ENCODE measurements at places on chromosomes 2 and 18.
A peak's percentile ranks its signal among the peaks of the same experiment; 100 is the strongest.

- DNase-seq = no peak
Measured at GRCh38 chr18:77361382-77361781, 111.7 kb downstream of the GALR1 start.

- no peak for DNase-seq
Measured at GRCh38 chr2:18834341-18834740, 245.0 kb upstream of the NT5C1B start.

DNA sequence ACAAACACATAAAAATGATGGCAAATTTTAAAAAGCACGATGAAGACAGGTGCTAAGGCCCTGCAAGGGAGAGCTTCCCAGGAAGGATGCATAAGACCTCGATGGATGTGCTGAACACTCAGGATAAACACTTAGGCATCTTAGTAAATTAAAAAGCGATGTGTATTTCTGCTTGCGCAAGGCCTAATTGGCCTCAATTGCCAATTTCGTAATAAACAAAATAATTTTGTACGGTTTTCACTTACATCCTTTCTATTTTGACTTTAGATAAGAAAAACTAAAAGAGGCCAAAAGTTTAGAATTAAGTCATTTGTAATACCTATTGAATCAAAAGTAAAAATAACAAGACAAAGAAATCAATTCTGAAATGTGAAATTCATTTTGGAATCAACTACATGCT, 189.1 kb downstream of the TCF4 start:
- DNase-seq = no peak

DNA sequence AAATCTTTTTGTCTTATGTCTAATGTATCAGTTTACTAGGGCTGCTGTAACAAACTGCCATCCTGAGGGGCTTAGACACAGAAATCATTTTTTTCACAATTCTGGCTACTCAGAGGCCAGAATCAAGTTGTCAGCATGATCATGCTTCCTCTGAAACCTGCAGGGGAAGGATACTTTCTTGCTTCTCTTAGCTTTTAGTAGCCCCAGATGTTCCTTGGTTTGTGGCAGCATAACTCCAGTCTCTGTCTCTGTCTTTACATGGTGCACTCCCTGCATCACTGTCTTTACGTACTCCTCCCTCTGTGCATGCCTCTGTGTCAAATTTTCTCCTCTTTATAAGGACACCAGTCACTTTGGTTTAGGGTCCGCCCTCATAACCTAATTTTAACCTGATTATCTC, 2.0 kb upstream of the SCN3A start:
- no peak for DNase-seq

DNA sequence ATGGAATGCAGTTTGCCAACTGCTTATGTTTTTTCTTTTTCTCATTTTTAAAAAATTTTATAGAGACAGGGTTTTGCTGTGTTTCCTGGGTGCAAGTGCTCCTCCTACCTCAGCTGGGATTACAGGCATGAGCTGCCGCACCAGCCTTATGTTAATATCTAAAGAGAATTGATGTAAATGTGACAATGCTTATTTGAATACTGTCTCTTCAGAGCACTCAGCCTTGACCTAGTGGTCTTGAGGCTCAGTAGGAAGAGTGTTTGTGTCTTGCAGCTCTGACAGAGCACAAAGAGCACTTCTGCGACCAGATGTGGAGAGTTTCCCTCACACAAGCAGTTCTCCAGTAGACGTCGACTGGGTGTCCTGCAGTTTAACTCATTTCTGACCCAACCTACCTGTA, 55.3 kb downstream of the ARHGEF4 start:
- no peak for DNase-seq

DNA sequence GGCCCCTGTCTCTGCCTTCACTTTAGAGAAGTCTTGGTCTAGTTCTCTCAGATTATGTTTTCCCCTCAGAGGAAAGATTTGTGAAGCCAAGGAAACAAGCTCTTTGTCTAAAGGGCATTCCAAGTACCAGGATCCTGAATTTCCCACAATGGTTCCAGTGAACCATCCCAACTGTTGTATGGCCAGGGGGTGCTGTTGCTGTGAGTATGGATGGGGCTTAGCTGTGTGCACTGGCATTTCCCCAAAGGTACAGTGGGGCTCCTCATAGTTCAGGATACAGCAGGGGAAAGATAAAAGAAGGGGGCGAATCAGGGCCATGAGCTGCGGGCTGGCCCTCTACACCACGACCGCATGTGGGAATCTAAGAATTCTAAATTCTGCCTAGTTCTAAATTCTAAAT, 1154.0 kb upstream of the FANCL start:
- DNase-seq = no peak

- no peak for DNase-seq
Measured at GRCh38 chr2:48991415-48992131, 162.7 kb downstream of the FSHR start.

DNA sequence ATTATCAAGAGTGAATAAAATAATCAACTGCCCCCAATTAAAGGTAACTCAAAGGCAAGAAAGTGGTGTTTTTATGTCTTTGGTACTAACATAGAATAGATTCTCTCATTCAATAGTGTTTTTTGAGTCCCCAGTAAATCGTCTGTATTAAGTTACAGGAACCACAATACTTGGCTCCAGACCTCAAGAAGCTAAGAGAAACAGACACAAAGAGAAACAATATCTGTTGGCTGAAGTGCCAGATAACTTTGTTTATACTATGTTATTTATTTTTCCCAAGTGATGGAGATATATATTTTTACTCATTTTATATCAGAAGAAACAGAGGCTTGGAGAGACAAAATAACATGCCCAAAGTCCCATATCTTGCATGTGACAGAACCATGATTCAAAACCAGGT, 201.7 kb upstream of the HNRNPA3 start:
- no peak for DNase-seq

GRCh38 chr18:36307513-36307912, 10.0 kb downstream of the FHOD3 start:
- no peak for DNase-seq

GRCh38 chr2:54613386-54613785, 110.1 kb upstream of the EML6 start:
- DNase-seq = no peak

- peak; percentile 34 for DNase-seq
Measured at GRCh38 chr2:37730037-37730818, 58.8 kb upstream of the CDC42EP3 start.

- no peak for DNase-seq
Measured at GRCh38 chr18:33804258-33804657, 226.2 kb downstream of the ASXL3 start.

- DNase-seq = no peak
Measured at GRCh38 chr2:55585451-55586080, 31.9 kb downstream of the PPP4R3B start.

DNA sequence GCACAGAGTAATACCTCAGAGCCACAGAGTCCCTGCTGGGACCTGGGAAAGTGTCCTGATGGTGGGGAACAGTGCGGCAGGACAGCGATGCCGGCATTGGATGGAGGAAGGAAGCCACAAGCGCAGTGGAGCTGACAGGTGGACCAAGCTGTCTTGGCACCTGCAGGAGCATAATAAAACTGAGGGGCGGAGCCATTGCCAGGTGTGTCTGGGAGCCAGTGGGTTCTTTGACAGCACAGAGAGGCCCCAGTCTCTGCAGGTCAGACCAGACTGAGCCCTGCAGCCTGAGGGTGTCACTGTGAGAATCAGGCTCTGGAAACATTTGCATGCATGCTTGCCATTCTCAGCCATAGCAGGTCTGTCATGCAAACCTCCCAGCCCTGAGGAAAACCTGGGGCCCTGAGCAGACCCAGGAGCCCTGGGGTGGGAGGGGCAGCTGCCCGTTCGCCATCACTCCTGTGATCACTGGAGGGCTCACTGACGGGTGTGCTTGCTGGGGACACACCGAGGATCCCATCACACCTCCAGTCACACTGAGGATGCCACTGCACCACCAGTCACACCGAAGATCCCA, 210.5 kb upstream of the HDAC4 start:
- no peak for DNase-seq

DNA sequence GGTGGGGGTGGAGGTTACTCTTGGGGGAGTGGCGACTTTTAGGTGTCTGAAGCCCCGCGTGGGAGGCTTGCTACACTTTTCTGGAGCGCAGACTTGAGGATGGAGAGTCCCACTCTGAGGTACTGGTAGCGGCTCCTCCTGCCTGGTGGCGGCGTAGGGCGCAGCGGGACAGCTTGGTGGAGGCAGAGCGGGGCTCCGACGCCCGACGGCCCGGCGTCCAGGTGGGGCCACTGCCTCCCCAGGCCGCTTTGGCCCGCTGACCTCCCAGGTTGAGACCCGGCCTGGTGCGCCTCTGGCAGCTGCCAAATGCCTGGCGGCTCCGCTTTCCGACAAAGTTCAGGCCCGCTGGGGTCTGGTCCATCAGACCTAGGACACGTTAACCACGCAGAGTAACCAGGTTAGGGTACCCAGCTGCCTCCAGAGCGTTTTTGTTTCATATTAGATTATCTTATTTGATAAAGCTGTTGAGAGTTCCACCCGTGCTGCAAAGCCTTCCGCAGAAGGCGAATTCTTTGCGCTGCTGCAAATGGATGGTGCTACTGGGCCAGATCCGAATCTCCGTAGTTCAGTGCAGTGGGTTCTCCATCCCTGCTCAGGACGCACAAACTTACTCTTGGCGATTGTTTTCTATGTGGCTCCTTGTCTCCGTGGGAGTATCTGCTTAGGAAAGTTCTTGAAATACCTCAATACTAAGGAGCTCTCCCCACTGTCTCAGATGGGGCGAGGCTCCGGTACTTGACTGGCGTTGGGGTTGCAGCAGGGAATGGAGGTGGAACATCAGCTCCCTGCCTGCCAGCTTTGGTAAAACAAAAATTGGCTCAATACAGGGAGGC, 405.9 kb downstream of the XIRP2 start:
- DNase-seq = no peak

DNA sequence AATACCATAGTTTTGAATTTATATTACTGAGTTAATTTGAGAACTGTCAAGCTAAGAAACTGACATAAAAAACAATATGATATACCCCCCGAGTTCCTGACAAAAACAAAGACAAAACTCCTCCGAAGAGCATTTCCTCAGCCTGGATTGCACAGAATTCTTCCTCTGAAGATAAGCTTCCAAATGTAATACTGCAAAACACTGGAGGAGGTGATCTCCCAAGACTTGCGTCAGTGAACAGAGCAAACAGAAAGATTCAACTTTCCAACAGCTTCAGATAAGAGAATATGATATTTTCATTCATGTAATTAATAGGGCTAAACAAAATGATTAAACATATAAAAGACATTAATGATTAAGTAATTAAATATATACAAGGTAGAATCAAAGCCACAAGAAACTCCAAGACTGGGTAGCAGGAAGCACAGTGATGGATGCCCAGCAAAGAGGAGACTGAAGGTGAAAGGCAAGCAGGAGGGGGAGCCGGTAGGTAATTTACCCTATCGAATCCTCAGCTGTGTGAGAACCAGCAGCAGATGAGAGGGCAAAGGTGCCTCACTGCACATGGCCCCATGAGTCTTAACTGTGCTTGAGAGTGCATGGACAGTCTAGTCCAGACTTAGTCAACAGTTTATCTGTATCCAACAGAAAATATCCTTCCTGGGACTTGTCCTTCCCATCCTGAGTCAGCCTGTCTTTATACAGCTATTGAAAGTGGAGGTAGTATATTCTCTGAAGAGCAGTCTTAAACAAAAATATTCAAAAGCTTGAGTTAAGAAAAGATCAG, 18.3 kb upstream of the SERPINB3 start:
- DNase-seq = no peak

GRCh38 chr2:178072383-178073301, at the start of gene PDE11A:
TSS of gene PDE11A (minus strand) at chr2:178072777. CDS start at chr2:178072437, 340 bp downstream.
- DNase-seq = peak; percentile 47

GRCh38 chr2:118530976-118531375, 316.5 kb downstream of the EN1 start:
- no peak for DNase-seq
